Kidney epithelial cell (primary cell): ENCODE measurements at places on chromosomes 6 and 20.
A peak's percentile ranks its signal among the peaks of the same experiment; 100 is the strongest.

- peak; percentile 90 for DNase-seq
These were observed 171.8 kb upstream of the AKAP12 start for GRCh38 chr6:151067684-151068596.

DNA sequence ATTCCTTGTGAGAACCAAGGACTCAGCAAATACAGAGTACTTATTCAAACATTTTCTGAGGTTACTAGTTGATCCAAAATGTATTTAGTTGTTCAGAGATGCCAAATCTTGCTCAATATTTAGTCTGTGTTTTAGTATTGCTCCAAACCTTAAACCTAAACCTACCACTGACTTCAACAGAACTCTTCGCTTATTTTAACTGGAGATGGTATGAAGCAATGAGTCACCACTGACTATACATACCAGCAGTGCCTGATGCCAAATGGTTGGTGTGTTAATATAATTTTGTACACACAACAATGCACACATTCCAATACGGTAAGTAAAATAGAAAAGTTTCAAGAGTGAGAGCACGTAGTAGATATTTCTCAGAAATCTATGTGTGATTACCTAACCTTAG is 1.9 kb upstream of the SPTLC3 start:
- DNase-seq, result no peak

DNA sequence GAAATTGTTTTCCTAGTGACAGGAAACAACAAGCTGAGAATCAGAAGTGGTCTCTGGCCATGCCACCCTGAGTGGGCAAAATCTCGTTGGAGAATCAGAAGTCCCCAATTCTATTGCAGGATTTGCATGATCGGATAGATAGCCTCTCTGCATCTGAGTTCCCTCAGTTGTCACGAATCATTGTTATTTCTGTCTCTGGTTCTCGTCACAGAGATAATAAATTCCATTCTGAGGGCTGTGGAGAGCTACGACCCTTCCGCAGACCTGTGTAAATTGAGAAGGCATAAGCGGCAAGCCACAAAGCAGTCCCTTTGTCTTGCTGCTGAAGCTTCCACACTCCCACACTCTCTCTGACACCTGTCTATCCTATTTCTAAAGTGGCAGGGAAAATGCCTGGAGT is 102.4 kb upstream of the CNR1 start:
- DNase-seq, result no peak

DNA sequence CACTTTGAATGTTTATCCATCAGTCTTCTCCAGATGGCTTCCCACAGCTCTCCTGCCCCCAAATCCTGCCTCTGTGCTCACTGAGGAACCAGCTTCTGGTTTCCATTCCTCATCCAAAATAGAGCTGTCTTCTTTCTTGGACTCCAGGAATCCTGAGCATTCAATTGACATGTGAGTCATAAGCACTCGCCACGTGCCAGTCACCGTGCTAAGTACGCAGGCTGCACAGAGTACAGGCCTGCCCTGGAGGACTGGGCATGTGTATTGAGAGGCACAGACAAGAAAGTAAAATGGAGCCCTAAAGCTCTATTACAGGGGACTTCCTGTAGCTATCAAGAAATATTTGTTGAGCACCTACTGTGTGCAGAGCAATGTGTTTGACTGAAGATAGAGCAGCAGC is 39.7 kb upstream of the LRFN2 start:
- no peak for DNase-seq

- no peak for DNase-seq
These were observed 38.7 kb downstream of the TRAF3IP2 start for GRCh38 chr6:111566873-111567517.

GRCh38 chr6:113694278-113695077 is 162.7 kb upstream of the MARCKS start:
- DNase-seq, result no peak

- DNase-seq, result no peak
These were observed 1152.0 kb downstream of the EPHA7 start for GRCh38 chr6:92267335-92267734.

DNA sequence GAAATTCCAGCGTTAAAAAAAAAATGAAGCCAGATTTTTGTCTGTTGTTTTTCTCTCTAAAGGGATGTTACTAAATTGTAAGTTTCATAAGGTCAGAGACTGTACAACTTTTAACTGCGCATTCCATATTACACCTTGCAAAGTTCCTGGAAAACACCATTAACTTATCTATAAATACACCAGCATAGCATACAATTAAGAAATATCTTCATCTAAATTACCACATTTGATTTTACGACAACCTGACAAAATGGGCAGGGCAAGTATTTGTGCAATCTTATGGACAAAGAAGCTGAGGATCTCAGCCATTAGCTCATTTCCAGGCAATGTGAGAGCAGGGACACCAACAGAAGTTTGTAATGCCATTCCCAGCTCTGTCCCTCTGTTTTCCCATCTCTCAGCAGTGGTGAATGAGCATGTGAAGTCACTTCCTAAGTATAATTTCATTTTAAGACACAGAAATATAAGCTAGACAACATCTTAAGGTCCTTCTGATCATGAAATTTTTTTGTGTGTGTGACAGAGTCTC is 12.9 kb upstream of the GCM1 start:
- DNase-seq, result no peak

GRCh38 chr6:34161857-34162515 is 16.1 kb upstream of the GRM4 start:
- no peak for DNase-seq

GRCh38 chr20:32436142-32436861 is 78.2 kb downstream of the ASXL1 start:
- no peak for DNase-seq

DNA sequence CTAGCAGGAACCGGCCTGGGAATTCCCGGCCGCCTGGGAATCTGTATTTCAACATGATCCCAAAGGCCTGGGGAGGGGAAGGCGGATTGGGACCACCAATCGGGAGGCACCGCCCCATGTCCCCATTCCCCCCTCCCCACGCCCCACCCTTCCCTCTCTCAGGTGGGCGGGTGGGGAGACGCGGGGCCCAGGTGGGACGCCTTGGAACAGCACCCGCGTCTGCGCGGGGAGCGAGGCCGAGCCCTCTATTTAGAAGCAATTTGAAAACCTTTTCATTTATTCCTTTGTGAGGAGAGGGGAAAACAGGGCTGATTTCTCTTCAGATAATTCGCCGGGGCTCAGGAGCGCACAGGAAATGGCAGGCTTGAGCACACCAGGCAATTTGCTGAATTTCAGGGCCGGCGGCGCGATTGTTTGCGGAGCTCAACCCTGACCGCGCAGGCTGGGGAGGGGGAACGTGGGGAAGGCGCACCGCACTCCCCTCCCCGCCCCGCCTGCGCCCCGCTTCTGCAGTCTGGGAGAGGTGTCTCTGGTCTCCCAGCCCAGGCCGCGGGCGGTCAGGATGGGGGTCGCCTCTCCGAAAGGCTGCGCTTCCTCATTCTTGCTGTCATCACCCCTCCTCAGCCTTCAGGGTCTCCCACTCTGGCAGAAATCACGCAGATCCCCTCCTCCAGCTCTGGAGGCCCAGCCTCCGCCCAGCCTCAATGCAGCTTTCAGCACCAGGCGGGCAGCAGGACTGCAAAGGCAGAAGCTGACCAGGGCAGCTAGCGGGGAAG is 170.0 kb downstream of the GRM4 start:
- no peak for DNase-seq

GRCh38 chr20:56773749-56774148 is 144.6 kb downstream of the TFAP2C start:
- no peak for DNase-seq

DNA sequence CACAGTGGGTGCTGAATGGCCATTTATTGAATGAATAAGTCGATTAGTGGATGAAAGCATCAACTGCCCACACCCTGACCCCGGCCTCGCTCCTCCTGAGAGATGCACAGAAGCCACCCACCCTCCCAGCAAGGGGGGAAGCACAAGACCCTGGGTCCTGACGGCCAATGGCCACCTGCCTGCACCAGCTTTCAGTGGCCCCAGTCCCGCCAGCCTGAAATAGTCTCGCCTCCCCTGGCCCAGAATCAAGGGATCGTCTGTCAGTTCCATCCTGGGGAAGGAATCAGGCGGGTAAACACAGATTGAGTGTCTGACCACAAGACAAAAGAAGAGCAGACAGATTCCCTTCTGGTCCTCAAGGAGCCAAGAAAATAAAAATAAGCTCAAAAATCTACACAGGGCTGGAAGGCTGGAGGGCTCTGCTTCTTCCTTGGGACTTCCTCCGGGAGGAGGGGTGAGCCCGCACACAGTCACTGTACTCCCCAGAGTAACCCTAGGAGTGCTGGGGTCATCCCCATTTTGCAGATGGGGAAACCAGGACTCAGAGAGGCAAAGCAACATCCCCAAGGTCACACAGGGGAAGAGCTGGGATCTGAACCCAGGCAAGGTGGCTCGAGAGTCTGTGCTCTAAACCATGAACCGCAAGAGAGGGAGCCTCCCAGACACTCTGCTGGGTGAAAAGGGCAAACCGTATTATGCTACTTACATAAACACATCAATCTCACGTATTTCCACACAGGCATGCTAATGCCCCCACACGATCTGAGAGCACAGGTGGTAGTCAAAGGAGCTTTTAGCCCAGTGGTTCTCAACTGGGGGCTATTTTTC is 7.8 kb downstream of the PREX1 start:
- no peak for DNase-seq

DNA sequence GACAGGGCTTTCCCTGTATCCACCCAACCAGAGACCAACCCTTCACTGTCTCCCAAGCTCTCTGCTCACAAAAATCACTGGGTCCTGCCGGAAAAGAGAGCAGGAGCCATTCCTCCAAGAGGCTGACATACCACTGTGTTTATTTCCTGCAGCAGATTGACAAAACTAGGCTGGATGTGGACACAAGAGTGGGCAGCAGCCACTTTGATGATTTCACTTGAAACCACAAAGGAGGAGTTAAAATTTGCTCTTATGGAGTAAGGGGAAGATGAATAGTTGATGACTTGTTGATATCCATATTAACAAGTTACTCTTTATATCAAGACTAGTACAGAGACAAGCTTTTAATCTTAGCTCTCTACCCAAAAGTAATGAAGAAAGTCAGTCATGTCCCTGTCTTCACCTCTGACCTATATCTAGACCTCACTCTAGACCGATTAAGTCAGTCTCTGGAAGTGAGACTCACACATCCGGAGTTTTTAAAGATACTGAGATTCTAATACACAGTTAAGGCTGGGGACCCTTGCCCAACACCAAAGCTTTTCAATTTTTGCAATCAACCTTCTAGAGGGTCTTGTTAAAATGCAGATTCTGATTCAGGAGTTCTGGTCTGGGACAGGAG is 73.8 kb downstream of the SCML4 start:
- no peak for DNase-seq

- no peak for DNase-seq
These were observed 134.5 kb downstream of the JARID2 start for GRCh38 chr6:15380351-15380750.

DNA sequence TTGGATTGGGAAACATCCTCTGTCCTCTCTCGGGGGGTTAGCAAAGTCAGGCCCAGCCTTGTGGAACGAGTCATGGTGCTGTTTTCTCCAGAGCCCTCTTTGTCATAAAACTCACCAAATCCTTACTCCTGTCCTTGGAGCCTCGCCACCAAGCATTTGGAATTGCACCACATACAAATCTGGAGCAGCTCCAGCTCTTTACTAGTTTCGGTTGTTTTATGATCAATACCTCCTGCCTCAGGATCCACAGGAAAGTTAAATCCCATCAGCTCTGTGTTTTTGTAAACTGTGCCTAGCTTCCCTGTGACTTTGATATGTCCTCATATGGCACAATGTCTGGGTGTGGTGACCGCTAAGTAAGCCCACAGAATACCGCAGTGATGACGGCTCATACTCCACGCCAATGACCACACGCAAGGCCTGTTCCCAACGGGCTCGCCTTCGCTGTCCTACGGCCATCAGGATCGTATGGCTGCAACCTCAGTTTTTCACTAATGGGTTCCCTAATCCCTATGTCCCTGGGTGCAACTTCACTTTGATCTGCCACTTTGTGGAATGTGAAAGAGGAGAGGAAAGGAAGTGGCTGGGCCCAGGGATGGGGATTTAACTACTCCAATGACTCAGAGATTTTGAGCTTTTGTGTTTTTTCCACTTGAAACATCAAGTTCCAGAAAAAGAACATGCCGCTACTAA is 111.3 kb upstream of the FOXQ1 start:
- DNase-seq, result no peak

DNA sequence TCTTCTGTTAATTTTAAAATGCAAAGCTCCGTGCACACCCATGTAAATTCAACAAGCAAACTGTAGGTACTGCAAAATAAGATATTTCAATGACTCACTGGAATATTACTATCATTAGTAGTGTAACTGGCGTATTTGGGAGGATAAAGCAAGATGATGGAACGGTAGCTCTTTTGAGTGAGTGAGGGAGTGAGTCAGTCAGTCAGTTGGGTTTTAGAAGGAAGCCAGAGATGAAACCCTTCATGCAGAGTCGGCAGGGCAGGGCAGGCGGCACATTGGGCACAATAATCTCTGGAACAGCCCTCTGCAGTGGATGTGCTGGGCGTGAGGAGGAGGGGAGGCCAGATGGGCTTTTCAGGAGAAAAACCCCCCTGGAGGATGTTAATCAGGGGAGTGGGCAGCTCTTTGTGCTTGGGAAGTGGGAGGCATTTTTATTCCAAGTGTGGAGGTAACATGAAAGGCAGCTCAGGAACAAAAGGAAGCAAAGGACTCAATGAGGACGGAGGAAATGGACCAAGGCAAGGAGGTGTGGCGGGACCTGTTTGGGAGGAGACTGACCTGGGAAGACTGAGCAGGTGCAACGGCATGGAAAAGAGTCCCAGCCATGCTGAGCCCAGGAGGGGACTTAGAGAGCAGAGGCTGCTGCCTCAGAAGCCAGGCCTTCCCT is 171.2 kb downstream of the ZDHHC14 start:
- no peak for DNase-seq

GRCh38 chr6:3119040-3119723 is 671 bp downstream of the BPHL start:
- DNase-seq, result no peak

GRCh38 chr20:58377017-58377416 is 12.0 kb upstream of the VAPB start:
- DNase-seq, result no peak

DNA sequence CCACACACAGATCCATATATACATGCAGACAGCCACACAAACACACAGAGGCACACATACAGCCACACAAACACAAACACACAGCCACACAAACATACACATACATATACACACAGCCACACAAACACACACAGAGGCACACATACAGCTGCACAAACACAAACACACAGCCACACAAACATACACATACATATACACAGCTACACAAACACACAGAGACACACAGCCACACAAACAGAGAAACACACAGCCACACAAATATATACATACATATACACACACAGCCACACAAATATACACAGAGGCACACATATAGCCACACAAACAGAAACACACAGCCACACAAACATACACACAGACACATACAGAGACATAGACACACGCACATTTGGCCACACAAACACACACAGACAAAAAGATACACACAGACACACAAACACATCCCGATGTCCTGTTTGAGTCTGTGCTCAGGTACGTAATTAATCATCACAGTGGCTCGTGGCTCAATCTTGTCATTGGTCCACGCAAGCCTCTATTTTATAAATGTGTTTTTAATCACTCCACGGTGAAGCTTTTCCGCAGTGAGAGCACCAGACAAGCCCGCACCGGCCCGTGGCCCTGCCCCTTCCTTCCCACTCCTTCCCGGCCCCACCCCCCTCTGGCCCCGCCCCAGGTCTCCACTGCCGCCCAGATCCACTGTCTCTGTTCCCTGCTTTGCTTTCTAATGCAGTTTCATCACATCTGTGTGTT is 135.3 kb downstream of the CDH4 start:
- DNase-seq, result no peak
